ENCODE measurements at places on chromosomes 6 and 20. TPM values are rescaled to one million over a fixed set of nuclear protein-coding genes. Genes with fewer than 3 reads are reported as not detected.

Gene FAM120B
- total RNA-seq = 33.8 TPM

Gene TP53INP2
- total RNA-seq = 36.9 TPM

DNA sequence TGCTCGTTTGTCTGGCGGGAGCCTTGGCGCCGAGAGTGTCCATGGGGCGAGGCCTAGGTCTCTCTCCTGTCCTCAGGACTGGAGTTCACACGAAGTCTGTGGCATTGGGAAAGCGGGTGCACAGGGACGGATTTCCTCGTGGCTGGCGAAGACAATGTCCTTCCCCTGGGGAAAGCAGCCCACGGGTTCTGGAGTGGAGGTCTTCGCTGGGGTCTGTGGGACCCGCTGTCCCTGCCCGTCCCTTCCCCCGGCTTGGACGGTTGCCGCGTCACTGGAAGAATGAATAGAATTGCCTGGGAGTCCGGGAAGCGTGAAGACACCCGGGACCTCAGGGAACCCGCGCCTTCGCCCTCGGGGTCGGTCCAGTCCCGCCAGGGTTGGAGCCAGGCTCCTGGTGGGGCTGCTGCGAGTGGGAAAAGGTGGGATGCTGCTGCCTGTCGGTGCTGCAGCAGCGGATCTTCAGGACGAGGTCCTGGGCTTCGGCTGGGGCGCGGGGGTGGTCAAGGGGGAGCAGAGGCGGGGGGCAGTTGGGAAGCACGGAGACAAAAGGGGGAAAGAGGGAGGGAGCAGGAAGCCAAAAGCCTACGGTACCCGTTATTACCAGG, 441.8 kb upstream of the DEFB115 start:
- DNase-seq = no peak

Gene SEL1L2
- not detected for total RNA-seq

DNA sequence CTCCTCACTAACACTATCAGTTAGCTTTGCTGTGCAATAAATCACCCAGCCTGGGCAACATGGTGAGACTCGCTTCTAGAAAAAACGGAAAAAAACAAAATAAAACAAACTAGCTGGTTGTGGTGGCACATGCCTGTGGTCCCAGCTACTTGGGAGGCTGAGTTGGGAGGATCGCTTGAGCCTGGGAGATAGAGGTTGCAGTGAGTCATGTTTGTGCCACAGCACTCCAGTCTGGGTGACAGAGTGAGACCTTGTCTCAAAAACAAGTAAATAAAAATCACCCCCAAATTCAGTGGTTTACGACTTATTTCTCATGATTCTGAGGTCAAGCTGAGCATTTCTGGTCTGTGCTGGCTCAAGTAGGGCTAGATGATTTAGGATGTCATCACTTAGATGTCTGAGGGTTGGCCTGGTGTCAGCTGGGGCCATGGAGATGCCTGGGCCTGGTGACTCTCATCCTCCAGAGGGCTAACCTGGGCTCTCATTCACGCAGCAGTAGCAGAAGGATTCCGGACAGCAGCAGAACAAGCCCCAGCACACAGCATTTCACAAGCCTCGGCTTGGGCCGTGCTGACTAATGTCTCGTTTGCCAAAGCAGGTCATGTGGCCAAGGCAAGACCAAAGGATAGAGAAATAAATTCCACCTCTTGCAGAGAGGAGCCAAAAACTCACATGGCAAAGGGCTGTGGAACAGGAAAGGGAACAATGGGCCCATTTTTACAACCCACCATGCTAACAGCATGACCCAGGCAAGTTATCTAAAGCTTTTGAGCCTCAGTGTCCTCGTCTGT, 32.5 kb downstream of the MGME1 start:
- DNase-seq = no peak

DNA sequence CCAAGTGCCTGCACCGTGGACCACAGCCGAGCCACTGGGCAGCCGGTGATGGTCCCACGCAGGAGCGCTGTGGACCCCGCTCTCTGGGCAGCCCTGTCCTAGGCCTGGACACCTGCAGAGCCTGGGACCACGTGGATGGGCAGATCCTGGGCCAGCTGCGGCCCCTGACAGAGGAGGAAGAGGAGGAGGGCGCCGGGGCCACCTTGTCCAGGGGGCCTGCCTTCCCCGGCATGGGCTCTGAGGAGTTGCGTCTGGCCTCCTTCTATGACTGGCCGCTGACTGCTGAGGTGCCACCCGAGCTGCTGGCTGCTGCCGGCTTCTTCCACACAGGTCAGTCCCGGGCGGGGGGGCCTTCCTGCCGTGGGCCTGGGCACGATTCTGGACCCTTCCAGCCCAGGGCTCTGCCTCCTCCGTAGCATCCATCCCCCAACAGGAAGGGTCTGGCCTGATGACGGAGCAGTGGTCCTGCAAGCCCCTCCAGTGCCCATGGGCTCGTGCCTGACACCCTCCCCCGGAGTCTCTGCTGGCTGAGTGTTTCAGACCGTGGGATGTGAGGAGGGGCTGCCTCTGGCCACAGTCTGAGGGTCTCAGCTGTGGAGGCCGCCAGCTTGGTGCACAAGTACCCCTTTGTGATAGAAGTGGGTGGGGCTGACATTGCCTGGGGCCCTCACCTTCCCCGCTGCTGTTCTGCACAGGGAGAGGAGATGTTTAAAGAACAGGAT, 572 bp downstream of the BIRC7 start:
- DNase-seq = no peak
